ENCODE measurements at places on chromosomes 3 and 15.
A peak's percentile ranks its signal among the peaks of the same experiment; 100 is the strongest.

DNA sequence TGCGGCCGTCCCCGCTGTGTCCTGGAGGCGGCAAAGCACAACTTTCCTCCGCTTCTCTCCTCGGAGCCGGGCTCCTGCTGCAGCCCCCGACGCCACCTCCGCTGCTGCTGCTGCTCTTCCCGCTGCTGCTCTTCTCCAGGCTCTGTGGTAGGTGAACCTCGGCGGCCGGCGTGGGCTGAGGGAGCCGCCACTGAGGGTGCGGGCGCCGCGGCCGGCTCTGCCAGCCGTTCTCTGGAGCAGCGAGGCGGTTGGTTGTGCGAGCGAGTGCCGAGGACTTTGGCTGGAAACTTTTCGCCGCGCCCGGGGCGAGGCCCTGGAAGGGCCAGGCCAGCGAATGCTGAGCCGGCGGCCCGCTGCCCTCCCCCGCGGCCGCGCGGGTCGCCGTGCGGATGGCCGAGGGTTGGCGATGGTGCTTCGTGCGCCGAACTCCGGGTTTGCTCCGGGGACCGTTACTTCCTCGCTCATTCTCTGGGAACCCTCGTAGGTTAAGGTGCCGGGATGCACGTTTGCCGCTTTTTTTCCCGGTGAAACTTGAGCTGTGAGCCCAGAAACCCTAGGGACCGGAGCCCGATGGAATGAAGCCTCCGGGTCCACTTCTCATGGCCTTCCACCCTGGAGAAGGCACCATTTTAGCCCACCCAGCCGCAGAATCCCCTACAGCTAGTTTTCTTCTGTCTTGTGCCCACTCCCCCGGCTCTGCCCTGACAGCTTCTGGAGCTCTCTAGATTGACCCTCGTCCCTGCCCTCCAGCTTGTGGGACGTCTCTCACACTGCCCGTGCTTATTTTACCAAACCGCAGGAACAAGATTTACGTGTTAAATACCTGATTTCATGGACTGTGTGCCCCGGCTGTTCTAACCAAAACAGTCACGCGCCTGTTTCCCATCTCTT lies 660 bp downstream of the NECTIN3 start:
- DNase-seq = peak; percentile 5

DNA sequence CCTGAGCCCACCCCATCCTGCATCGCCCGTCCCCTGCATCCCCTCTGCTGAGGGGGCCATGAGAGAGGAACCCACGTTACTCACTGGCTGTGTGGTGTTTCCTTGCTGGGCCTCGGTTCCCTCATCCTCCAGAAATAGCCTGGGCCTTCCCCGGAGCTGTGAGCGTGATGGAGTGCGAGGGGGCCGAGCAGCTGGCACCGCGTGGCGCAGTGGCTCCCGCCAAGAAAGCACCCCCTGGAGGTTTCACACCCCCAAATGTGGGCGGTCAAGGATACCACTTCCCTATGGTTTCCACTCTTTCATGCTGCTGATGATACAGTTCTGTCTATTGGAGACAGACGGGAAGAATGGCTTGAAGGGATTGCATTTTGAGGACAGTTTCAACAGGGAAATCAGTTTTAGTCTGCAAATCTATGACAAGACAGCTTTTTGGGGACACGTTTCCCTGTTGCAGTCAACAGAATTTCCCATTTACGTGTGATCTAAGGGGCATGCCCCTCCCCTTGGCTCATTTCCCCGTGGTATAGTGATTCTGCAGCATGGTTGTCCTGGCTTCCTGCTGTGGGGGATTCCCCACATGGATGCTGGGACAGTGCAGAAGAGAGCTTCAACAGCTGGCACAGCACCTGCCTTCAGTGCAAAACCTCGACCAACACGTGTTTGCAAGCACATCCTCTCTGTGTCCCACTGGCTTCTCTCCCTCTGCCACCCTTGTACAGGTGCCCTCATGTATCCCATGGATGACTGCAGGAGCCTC lies 377.5 kb downstream of the LRTM1 start:
- DNase-seq = no peak

DNA sequence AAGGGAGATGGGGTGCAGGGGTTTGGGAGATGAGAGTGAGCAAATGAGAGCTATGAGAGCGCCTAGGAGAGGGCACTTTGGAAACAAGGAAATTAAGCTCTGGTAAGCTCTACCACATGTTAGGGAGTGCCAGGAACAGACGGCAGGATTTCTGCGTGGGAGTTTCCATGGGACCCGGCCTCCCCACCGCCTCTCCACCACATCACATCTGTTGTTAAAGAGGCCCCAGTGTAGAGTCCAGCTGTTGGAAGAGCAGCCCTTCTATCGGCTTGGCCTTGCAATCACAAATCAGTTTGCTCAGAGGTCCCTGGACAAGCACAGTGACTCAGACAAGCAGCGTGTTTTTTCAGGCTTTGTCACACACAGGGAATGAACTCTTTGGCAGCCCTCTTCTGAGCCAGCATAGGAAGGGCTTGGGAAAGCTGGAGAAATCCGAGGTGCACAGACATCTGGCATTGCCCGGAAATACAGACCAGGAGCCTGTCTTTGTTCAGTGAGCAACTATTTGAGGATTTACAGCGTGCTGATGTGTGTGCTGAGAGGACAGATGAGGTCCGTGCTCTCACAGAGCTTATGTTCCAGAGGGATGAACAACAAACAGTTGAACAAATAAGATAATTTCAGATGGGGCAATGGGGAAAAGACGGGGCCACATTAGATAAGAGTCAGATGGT lies 370.6 kb upstream of the PROK2 start:
- DNase-seq = no peak

- DNase-seq = no peak
Measured at GRCh38 chr3:17743658-17743995, 1.2 kb upstream of the TBC1D5 start.

DNA sequence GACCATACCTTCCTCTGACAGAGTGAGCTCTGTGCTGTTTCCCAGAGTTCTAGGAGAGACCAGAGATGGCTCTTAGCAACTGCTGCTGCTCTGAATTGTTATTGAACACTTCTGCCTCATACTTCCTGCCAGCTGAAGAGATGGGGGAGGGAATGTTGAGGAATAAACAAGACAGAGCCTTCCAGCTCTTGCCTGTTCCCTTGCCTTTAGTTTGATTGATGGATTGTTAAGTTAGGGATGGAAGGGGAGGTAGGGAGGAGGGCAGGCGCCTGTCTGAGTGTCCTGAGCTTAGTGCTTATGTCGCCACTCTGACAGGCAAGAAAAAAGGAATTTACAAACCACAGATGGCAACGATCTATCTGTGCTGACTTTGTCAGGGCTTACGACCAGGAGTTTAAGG lies 42.8 kb downstream of the ZNF609 start:
- peak; percentile 3 for DNase-seq

- peak; percentile 56 for DNase-seq
Measured at GRCh38 chr15:89760303-89761008, 9.4 kb upstream of the MESP1 start.

Data from T-helper 1 cell (primary cell).